Epithelial cell of proximal tubule (primary cell): ENCODE measurements at places on chromosomes 2 and 18.

- no peak for DNase-seq
Measured at GRCh38 chr2:38549071-38549704, 53.5 kb downstream of the HNRNPLL start.

- DNase-seq, result no peak
Measured at GRCh38 chr2:237404413-237404812, 9.6 kb downstream of the COL6A3 start.

- no peak for DNase-seq
Measured at GRCh38 chr18:23662309-23663263, at the start of gene ANKRD29. Gene ANKRD29, minus strand, starts transcription at chr18:23662911. Its CDS starts 181 bp downstream, at chr18:23662730.

DNA sequence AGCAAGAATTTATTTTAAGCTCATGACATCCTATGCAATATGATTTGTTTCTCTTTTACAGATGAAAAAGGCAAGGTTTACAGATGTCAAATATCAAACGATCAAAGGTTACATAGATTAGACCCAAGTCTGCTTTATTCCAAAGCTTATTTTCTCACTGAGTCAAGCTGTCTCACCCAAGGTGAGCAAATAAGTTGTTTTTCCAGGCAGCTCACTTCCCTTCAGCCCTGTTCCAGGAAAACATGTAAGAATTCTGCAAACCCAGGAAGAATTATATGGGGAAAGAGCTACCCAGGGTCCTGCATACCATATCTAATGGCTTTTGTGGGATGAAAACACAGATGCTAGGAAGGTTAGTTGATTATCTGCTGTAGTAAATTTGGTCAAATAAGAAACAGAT, 57.7 kb upstream of the SCN9A start:
- DNase-seq, result no peak

DNA sequence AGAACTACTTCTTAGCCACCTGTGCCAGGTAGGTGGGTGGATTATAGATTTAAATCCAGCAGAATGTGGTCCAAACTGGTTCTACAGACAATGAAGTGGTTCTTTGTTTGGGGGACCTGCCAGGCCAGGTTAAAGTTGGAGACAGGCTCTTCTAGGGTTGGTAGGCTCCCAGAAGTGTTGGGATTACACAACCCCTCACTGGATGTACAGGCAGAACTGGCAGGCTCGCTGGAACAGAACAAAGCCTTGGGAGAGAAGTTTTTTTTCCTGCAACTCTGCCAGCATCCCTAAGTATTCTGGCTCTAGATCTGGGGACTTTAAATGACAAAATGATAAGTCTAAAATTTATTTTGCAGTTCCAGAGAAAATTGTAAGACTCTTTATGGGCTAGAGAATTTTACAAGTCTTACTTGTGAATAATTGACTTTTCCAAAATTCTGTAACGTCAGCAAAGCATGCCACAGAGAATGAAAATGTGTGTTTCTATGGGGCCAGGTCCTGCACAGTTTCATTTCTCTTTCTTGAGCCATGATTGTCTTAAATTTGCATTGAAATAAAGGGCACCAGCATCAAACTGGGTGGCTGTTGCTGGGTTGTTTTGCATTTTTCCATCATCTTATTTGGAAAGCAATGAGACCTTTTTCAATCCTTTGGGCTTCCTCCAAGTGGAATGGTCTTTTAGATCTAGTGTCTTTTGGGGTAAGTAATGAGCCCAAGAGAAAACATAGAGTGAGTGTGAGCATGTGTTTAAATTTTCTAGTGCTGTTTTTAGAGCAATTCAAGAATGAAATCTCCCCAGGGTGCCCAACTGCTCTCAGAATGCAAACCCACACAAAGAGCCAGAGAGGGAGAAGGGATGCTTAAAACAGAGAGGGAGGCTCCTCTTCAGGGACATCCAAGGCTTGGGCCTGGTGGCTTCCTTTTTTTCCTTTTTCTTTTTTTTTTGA, 32.4 kb upstream of the ATL2 start:
- DNase-seq, result no peak

DNA sequence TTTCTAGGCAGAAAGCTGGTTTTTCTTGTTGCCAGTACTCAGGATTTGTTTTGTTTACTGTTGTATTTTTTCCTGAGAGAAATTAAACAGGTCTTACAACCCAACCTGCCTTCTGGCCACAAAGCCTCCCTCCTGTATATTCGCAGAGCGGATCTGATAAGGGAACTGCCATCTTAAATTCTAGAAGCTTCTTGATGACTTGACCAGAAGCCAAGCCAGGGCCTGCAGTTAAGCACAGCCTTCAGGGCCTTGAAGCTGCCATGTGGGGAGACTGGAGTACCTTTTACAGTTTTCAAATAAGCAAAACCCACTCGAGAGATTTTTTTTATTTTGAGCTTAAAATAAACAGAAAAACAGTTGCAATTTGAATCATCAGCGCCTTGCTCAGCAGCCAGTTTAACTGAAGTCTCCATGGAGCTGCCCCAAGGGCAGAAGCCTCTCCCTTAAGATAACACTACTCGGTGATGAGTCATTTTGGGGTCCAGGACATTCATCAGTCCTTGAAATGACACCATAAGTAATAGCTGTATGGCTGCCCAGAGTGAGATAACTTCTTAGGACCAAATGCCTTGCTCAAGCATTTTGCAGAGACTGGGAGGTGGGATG, 51.5 kb upstream of the PHLPP1 start:
- no peak for DNase-seq

GRCh38 chr2:46937471-46937901, 21.9 kb upstream of the MCFD2 start:
- no peak for DNase-seq

DNA sequence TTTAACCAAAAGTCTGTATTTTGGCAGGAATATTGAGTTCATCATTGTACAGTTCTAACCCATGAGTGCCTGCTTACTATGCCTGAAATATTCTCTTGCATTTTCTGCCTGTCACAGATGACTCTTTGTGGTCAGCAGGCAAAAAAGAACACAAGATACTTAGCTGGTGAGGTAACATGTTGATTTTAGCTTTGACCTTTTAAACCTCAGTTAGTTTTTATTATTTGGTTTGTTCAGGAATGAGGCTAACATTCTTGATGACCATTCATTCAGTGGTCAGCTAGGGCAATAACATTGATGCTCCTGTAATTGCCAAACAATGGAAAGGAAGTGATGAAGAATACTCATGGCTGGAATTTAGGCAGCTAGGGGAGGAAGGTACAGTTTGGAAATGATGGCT, 491.2 kb downstream of the PIK3C3 start:
- peak; percentile 99 for DNase-seq

DNA sequence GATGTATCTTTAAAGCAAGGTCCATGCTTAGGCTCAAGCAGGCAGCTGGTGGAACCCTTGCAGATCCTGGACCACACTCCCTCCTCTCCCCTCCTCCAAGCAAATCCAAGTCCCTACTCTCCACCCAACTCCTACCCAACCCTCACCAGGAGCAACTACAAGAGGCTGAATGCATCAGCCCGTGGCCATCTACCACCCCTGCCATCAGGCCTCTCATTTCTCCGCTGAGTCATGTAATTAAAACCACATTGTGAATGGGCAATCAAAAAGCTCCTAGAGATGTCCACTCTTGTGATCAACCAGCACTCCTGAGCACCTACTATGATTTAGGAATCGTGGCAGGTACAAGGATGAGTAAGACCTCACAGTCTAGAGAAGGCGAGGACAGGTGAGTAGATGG, 142.2 kb upstream of the CAPN13 start:
- no peak for DNase-seq

DNA sequence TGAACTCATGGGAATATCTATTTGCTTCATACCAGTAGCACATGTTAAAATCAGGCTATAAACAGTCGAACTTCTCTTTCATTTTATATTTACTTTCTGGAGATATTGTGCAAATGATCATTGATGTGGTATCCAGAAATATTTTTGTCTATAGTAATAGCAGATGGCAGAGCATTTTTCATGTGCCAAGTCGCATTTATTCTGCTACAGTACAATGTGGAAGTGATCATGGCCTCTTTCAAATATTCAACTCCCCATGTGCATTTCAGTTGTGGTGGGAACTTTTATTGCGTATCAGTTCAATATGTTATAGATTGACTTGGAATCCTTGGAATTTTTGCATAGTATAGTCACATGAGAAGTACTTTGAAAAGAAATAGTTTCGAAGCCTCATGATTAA, 57.4 kb downstream of the RHBDD1 start:
- no peak for DNase-seq

DNA sequence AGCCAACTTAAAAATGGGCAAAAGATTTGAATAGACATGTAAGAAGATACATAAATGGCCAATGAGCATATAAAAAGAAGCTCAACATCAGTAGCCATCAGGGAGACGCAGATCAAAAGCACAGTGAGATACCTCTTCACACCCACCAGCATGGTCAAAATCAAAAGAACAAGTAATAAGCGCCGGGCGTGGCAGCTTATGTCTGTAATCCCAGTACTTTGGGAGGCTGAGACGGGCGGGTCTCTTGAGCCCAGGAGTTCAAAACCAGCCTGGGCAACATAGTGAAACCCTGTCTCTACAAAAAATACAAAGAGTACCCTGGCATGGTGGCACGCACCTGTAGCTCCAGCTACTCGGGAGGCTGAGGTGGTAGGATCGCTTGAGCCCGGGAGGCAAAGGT, 4.6 kb upstream of the CIB4 start:
- no peak for DNase-seq

GRCh38 chr2:179592167-179592936, 269.1 kb downstream of the ZNF385B start:
- no peak for DNase-seq

GRCh38 chr2:96530144-96530430, 6.5 kb upstream of the ARID5A start:
- DNase-seq, result no peak

GRCh38 chr2:229133155-229133772, 137.8 kb downstream of the PID1 start:
- peak; percentile 4 for DNase-seq

- no peak for DNase-seq
Measured at GRCh38 chr2:156619021-156619539, 182.9 kb downstream of the GPD2 start.

- DNase-seq, result no peak
Measured at GRCh38 chr2:197124639-197125390, 185.8 kb downstream of the ANKRD44 start.

GRCh38 chr18:76752400-76752799, 70.0 kb upstream of the ZNF236 start:
- DNase-seq, result no peak

DNA sequence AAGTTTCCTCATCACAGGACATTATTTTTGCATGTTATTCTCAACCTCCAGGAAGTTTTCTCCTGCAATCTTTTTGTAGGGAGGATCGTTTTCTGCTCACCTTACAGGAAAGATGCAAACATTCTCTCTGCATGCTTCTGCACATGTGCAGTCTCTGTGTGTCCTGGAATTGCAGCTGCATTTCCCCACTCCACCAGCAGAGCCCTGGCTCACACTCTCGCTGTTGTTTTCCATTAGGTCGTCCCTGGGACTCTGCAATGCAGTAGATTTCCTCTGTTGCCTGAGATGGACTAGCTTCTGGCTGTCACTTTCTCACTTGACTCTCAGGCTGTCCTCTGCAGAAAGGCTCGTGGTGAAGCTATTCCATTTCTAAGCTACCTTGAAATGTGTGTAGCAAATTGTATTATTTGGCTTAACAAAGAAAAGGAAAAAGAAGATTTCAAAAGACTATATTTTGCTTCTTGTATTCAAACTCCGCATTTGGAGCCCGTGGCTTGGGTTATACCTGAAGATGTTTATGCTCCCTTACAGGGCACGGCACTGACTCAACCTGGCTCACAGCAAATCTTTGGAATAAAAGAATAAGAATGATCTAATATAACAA, 346.7 kb downstream of the RAD51AP2 start:
- DNase-seq, result no peak

DNA sequence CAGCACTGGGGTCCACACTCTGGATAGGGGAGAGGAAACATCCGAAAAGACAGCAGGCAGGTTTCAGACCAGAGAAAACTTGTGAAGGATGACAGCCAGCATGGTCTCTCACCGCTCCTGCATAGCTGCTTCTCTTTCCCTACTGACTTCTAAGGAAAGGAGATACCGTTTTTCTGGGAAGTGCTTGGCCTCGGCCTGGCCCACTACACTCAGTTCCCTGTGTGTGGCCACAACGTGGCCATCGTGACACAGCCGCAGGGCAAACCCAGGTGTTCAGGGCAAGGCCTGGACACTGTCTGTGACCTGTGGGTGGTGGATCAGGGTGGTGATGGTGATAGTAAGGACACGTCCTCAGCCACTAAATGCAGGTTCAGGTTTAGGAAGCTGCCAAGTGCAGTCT, 34.2 kb upstream of the ACAA2 start:
- DNase-seq, result no peak

DNA sequence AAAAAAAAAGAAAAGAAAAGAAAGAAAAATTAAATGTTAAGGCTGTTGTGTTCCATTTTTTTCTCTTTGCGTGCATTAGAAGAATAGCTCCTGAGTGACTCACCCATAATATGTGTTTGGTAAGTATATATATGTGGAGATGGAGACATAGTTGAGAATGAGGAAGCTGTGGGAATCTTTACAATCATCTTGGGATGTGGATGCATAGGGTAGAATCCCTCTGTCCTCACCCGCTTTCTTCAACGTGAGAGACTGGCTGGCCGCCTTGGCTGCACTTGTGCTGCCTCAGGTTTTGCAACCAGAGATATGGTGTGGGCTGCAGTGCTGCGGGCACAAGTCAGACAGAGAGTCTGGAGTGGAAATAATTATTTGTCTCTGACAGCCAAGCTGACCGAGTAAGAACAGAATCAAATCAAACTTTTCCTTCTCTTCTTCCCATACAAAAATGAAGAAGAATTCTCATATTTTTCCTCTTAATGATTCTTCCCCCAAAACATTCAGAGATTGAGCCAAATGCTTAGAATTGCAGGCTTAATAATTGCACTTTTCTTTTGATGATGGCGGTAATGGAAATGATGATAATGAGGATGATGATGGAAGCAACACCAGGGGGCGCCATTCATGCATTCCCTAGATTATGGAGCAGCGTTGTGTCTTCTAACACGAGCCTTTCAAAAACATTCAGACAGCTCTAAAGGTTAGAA, 48.5 kb downstream of the SERPINB7 start:
- DNase-seq, result no peak

- no peak for DNase-seq
Measured at GRCh38 chr2:237295889-237296480, 118.0 kb downstream of the COL6A3 start.

DNA sequence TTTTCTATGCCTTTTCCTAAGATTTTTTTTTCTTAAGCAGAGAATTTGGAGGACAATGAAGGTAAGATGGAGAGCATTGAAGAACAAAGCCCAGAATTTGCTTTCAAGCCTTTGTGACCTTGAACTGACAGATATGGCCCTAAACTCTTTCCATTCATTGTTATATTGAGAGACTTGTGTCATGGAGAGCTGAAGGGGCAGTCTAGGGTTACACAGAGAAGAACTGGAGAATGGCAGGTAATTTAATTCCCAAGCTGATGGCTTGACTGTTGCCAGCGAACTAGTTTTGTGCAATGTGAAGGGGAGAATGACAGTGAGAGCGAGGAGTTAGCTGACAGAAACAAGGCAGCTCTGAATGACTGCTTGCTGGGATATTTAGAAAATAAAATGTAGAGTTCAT, 1344.2 kb downstream of the LRP1B start:
- DNase-seq, result no peak
